IPS DF 6.9 (cell line): ENCODE measurements at places on chromosomes 3 and 15.

DNA sequence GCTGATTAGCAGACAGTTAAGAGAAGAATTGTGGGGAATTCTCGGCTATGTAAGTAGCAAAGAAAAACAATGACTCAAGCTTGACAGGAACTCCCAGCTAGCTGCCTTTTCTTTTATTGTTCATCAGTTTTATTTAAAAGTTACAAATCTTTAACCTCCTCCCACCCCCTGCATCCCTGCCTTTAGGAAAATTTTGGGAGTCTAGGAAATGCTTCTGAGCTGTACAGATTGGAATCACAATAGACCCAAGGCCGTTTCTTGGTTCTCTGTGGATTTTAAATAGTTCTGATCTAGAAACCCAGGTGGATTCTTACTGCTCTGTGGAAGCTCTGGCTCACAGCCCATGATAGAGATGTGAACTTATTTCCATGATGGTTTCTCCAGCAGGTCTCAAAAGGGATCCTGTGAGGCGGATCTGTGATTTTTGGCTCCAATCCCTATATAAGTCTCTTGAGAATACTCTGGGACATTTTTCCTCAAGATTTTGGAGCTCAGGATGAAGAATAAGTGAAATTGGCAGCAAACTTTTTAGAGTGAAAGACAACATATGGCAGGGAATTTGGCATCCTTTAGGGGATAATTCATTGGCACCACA, 312.3 kb downstream of the EPHA3 start:
- DNase-seq, result no peak

- no peak for DNase-seq
Observed at GRCh38 chr3:185585518-185585858, 607 bp upstream of the SENP2 start.

- DNase-seq, result no peak
Observed at GRCh38 chr15:85890620-85890980, 95.9 kb upstream of the KLHL25 start.

DNA sequence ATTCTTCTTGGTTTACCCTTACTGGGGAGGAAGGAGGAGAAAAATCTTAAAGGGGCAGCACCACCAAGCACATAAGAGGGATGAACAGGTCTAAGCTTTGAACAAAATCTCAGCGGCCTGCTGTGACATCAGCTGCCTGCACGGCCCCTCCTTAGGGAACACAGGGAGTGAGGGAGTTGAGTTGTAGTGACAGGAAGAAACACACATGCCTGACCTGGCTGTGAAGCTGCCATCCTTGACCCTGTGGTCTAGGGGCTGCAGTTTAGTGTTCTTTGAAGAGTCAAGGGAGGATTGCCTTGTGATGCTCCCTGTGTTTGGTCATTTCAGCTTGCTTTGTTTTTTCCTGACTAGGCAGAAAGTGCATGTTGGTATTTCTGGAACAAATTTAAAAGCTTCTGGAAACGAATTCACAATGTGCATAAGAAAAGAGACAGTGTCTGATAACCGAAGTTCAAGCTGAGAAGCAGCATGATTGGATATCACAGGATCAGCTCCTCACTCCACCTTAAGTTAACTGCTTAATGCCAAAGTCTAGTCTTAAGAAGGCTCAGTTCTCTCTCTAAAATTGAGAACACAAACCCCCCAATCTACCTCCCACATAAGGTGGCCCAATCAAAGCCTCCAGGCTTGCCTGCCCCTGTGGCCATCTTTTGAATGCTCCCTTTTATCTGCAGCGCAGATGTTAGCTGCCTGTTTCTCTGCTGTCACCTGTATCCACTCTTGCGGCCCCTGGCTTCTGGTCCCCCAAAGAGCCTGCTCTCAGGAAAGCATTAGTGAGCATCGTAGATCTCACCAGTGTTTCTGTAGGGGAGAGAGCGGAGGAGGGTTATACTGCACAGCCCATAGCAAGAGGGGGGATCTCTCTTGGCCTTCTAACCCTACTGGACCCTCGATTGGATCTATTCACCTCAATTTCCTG, 82.2 kb downstream of the SCN11A start:
- DNase-seq, result no peak
